ENCODE measurements at places on chromosomes 2 and 18.

DNA sequence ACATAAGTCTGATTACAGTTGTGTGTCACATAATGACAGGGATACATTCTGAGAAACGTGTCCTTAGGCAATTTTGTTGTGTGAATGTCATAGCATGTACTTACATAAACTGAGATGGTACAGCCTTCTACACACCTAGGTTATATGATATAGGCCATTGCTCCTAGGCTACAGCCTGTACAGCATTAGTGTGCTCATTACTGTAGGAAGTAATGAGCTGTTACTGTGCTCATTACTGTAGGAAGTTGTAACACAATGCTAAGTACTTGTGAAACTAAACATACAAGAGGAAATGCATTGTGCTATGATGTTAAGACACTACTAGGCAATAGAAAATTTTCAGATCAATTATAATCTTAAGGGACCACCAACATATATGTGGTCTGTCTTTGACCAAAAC, 72.8 kb downstream of the UPP2 start:
- DNase-seq: no peak

DNA sequence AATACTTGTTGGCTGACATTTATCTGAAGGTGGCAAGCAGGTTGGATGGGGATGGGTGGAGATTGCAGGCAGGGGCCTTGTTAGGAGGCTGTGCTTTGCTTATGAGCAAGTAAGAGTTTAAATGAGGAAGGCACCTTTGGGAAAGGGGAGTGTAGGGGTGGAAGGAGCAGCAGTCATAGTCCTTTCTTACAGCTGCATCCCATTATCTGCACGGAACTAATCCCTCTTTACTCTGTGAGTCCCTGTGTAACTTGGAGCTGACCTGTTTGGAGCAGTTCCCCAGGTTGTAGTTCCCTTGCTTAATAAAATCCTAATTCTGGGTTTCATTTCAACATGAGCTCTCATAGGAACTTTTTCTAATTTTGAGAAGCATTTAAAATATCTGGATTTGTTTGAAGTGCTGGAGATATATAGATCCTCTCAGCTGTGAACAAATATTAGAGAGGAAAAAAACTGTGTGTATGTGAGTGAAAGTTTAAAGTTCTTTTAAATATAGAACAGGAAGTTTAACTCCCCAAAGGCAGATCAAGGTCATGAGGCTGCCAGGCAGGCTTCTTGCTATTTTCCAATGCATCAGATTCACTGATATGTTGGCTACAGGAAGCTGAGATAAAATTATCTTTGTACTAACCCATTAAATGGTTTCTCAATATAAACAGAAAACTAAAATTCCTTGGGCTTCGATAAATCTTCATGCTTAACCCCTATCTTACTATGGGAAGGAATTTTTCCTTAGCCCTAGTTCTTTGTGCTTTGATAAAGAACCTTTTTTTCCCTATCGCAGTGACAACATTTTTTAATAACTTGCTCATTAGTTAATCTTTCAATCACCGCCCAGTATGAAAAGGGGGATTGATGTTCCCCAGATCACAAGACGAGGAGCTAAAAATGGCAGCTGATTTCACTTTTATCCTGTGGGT, 104.6 kb upstream of the EML6 start:
- no peak for DNase-seq

GRCh38 chr2:86020984-86021383, 84.7 kb downstream of the POLR1A start:
- no peak for DNase-seq

DNA sequence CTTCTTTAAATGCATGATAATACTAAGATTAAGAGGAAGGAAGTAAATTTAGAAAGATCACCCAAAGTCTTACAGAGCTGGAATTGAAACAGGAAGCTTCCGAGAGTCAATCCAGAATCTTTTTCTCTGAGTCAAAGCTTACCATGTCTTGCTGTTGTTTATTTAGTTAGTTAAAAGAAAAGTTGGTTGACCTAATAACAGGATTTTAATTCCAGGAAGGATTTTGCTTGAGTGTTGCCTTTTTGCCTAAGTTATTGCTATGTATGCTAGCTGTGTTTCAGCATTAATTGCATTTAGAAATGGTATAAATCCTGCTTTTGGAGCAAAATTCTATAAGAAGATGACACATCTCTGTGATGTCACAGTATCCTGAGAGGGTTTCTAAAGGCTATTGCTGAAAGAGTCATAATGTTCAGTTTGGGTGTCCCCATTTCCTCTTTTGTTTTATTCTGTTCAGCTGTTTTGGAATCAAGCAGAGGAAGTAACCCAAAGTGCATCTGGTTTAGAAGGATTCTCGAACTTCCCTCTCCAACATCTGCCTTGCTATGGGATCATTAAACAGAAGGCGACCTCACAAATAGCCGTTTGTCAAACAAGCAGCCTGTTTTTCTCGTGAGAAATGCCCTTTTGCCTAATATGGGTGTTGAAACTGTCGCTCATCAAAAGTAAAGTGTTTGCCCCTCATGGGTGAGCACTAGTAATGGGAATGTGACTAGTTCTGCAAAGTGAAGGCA, 271.5 kb upstream of the MMADHC start:
- DNase-seq: no peak

GRCh38 chr18:13446610-13447461, 228.3 kb downstream of the LDLRAD4 start:
- no peak for DNase-seq

- no peak for DNase-seq
Observed at GRCh38 chr2:39150890-39151497, 30.1 kb upstream of the SOS1 start.

DNA sequence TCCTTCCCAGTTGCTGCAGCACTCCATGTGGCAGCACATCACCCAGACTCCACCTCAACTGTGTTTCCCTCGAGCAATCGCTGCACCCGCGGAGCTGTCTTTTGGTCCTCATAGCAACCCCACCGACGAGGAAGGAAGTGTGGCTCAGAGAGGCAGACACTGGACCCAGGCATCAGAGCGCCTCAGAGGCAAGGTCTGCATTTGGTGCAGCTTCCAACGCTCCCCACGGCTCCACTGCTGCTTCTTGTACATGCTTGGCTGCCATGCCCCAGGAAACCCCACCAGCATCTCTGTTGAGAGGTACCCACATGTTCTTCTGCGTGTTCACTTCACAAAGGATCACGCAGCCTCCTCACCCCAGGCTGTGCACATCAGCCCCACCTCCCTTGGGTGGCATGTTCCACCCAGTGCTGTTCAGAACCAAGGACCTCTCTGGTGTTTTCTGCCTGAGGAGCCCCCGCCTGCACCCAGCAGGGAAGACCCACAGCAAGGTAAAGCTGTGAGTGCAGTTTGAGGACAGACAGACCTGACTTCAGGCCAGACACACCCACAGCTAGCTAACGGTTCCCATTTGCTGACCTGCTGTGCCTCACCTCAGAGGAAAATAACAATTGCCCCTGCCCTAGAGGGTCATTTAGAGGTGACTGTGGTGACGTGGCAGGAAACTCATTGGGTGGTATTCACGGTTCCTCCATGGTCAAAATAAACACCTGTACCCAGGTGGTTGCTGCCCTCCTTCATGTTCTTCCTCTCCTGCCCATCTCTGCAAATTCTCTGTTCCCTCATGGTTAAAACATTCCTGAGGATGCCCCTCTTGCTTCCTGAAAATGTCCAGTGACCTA, 326.3 kb upstream of the MYT1L start:
- no peak for DNase-seq

DNA sequence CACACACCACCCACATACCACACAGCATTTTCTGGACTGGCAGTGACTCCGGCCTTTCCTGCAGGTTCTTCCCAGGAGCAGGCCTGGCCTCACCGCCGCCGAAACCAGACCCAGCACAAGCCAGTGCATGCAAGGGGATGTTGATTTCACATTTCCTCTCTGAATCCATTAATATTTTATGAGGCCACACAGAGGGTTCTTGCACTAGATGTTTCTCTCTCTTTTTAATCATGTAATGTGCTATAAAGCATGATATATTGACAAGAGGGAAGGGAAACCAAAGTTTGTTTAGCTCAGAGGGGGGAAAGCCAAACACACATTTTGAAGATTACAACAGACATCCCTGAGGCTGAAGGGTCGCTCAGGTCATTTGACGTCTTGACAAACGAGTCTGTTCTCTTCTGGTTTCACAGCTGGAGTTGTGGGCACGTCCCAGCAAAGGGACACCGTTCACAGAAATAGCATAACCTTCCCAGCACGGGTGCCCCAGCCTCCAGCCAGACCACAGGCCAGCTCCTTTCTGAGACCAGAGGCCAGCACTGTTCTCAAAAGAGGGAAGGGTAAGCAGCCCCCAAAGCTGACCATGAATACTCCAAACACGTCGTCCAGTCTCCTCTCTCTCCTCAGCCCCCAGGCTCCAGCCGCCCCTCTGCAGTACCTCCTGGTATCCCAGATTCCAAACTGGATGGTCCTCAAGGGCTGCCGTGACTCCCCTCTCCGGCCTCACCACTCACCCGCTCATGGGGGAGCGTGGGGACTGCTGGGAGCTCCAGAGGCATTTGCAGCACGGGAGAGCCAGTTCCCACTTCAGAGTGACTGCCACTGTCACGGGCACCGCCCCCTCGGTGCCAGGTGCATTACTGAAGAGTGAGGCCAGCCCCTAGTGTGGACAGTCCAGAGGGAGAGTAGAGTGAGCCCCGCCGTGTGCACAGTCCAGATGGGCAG, 340.3 kb upstream of the SALL3 start:
- no peak for DNase-seq

DNA sequence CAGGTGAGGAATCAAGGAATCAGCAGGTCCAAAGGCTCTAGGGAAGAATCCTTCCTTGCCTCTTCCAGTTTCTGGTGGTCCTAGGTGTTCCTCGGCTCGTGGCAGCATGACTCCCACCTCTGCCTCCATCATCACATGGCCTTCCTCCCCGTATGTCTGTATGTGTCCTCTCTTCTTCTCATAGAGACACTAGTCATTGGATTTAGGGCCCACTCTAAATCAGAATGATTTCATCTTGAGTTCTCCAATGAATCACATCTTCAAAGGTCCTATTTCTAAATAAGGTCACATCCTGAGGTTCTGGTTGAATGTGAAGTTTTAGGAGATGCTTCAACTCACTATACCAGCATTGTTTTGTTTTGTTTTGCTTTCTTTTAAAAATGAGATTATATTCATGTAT, 11.1 kb upstream of the AGFG1 start:
- no peak for DNase-seq

DNA sequence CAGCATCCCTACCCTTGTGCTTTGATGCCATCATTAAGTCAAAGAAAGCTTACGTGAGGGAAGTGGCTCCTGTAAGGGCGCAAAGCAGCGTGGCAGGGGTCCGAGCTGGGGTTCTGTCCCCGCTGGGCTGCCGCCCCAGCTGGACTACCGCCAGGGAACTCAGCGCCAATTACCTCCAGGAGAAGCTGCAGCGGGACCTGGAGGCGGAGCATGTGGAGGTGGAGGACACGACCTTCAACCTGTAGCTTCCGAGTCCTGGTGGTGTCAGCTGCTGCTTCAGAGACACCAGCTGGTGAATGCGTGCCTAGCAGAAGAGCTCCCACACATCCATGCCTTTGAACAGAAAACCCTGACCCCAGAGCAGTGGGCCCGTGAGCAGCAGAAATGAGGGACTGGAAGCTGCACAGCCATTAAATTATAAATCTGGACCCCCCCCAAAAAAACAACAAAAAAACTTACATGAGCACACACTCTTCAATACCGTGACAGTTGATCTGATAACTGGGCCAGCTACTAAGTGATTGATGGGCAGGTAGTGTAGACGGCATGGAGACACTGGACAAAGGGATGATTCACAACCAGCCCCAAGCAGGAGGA, 20.1 kb upstream of the YES1 start:
- no peak for DNase-seq

- peak; percentile 83 for DNase-seq
Observed at GRCh38 chr18:58615140-58616132, 13.5 kb downstream of the ALPK2 start.

- DNase-seq: no peak
Observed at GRCh38 chr2:158973116-158973956, 4.9 kb downstream of the TANC1 start.

DNA sequence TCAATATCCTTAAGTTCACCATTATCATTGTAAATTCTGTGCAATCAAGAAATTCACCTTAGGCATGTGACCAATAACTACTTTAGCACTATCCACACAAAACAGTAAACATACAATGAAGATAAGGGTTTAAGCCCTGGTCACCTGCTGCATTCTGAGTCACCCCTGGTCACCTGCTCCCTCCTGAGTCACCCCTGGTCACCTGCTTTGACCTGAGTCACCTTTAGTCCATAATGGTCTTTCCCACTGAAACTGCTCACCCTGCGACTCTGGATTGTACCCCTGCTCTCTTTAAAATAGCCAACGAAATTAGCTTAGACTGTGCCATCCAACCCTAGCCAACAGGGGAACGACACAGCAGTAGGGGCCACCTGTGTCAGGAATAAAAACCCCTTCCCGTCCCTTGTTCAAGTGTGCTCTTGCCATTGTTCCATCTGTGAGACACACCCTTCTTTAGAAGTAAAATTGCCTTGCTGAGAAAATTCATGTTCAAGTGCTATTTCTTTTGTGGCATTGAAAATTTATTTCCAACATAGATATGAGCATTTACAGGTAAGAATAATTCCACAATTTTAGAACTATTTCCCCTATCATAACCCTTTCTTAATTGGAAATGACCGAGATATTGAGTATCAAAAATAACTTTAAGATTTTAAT, 902.8 kb downstream of the DSC3 start:
- no peak for DNase-seq

- DNase-seq: no peak
Observed at GRCh38 chr2:226892729-226893128, 56.9 kb downstream of the RHBDD1 start.

DNA sequence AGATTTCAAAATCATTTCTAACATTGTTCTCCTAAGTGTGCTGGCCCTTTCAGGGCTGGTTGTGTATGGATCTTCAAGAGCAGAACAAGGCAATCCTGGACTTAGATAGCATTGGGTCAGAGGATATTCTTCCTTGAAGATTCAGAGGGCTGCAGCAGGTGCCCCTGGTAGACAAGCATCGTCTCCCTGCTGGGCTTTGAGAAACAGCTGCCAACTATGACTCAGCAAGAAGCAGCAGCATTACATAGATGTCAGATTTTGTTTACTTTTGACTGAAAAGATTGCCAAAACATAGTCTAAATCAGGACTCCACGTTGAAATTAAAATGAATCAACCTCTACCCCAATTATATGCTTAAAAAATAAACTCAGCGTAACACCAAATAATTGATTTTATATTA, 618.8 kb downstream of the SOCS6 start:
- no peak for DNase-seq

DNA sequence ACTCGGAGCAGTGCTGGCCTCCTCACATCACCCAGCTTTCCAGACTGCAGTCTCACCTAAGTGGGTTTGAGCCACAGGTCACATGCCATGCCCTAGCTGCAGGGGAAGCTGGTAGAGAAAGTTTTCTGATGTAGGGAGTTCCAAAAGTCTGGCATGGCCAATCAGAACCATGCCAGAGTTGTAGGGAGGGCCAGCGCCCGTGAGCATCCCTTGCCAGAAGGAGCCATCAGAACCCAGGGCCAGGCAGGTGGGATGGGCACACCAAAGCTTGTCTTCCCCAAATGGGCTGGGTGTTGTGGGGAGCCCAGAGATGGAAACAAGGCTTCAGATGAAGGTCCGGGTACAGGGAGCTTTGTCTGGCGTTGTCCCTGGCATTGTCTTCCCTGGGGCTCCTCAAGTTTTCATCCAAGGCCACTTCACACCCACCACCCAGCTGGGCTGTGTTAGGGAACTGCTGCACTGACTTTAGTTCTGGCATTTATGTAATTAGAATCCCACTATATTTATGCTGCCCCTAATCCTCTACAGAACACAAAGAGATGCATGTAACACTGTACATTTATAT, 247.9 kb downstream of the KLHL29 start:
- DNase-seq: no peak

- no peak for DNase-seq
Observed at GRCh38 chr2:164984428-164984827, 29.1 kb upstream of the SLC38A11 start.

GRCh38 chr2:72538486-72538885, 287.3 kb downstream of the EXOC6B start:
- no peak for DNase-seq
